Lung (tissue), 17 donors: ENCODE measurements at places on chromosomes 16 and 17.

DNA sequence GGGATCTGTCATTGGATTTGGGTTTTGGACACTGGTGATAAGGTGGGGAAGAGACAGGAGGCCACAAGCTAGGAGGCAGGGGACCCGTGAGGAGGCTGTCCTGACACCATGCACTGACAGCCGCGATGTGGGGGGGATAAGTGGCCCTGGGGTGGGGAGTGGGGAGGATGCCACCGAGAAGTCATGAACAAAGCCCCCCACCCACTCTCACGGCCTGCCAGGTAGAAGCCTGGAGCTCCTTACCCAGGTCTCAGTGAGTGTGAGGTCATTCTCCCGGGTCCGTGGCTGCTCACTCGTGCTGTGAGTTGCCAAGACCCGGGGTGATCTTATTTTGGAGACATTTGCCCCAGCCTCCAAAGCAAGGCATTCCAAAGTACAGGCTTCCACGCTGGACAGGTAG lies 165.9 kb upstream of the TNRC6C start:
- H3K36me3 ChIP-seq: no peaks in the 10 kb centered on the region
- H3K27ac ChIP-seq: no peak overlapping the region
- DNase-seq: no peak
- H3K4me3 ChIP-seq: no peak overlapping the region
- no peaks in the 10 kb centered on the region for H3K4me1 ChIP-seq

DNA sequence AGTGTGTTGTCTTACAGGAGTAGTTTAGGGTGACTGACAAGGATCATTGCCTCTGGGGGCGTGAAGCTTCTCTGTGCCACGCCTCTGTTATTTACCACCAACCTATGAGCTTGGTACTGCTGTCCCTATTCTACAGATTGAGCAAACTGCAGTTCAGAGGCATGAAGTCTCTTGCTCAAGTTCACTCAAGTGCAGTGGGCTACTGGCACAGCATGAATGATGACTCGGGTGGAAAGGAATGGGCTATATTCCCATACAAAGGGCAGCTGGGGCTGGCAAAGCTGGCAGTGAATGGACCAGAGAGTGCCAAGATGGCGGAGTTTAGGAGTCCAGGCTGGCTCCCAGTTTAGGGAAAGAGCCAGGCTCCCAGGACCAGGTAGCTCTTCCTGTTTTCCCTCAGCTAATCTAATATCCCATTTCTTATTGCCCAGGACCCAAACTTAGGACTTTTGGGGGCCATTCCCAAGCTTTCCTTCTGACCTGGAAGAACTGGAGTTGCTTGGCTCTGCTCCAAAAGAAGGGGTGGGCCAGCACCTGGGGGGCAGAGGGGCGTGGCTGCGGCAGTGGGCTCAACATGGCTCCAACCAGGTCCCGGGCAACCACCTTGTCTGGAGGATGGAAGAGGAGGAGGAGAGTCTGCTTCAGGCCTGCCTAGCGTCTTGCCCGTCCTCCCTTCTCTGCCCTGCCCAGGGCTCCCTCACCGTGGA lies 12.9 kb downstream of the PLK1 start:
- H3K4me1 ChIP-seq: no peaks in the 10 kb centered on the region
- H3K36me3 ChIP-seq: peaks cover 30% of the 10 kb centered on the region
- DNase-seq: no peak

DNA sequence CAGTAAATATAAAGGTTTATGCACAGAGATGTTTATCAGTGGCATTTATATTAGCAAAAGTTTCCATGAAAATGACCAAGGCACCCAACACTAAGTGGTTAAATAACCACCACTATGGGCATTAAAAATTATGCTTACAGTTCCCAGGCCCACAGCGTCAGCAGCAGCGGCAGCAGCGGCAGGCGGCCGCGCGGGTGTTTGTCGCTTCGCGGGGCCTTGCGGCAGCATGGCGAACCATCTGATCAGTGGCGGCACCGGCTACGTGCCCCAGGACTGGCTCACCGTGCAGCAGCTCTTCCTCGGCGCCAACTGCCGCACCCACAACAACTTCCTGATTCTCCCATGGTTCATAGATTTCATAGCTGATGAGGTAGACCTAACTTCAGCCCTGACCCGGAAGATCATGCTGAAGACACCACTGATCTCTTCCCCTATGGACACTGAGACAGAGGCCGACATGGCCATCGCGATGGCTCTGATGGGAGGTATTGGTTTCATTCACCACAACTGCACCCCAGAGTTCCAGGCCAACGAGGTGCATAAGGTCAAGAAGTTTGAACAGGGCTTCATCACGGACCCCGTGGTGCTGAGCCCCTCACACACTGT lies 71.0 kb downstream of the GRIN2A start:
- no peak overlapping the region for H3K4me3 ChIP-seq
- no peak for DNase-seq
- no peaks in the 10 kb centered on the region for H3K27me3 ChIP-seq
- no peaks in the 10 kb centered on the region for H3K36me3 ChIP-seq
- H3K4me1 ChIP-seq: no peaks in the 10 kb centered on the region

DNA sequence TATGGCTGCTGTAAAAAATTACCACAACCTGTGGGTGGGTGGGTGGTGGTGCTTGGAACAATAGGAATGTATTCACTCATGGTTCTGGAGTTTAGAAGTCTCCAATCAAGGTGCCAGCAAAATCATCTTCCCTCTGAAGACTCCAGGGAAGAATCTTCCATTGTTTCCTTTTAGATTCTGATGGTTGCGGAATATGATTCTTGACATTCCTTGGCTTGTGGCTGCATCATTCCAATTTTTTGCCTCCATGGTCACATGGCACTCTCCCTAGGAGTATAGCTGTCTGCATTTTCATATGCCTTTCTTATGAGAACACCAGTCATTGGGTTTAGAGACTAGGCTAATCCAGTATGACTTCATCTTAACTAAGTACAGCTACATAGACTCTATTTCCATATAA lies 401.0 kb downstream of the HS3ST3B1 start:
- no peaks in the 10 kb centered on the region for H3K36me3 ChIP-seq
- H3K4me3 ChIP-seq: no peak overlapping the region
- DNase-seq: no peak
- no peaks in the 10 kb centered on the region for H3K4me1 ChIP-seq

DNA sequence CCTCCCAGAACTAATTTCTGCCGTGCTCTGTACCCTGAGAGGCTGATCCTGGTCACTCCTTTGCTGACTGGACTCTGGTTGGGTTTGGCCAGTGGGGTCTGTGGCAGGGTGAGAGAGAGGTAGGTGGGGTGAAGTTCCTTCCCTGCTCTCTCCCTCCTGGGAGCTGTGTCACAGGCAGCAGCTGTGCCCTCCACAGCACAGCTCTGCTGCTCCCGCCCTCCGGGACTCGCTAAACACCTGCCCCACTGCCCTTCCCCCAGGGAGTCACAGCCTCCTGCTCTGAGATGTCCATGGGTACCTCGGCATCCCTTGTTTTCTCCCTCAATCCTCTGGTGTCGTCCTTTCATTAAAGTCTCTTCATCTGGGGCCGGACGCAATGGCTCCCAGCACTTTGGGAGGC lies 66.4 kb downstream of the SRCIN1 start:
- no peak for DNase-seq
- no peaks in the 10 kb centered on the region for H3K36me3 ChIP-seq
- H3K27ac ChIP-seq: no peak overlapping the region
- no peak overlapping the region for H3K4me3 ChIP-seq
- no peaks in the 10 kb centered on the region for H3K27me3 ChIP-seq
- no peaks in the 10 kb centered on the region for H3K4me1 ChIP-seq

GRCh38 chr16:30526823-30527634 lies 663 bp upstream of the ZNF768 start:
- H3K4me3 ChIP-seq: peak overlapping the region; percentile 83
- no peaks in the 10 kb centered on the region for H3K27me3 ChIP-seq
- peak overlapping the region; percentile 100 for H3K27ac ChIP-seq

DNA sequence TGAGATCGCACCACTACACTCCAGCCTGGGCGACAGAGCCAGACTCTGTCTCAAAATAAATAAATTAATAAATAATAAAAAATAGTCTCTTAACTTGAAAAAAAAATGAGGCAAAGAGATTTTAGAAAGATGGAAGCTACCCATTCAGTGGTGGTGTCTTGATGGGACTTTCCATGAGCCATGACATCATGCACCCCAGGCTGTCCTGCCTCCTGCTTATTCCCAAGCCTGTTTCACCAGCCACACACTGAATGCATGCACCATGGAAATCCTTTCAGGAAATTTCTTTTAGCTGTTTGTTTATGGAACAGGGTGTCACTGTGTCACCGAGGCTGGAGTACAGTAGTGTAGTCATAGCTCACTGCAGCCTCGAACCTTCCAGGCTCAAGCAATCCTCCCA lies 8.9 kb upstream of the DLX3 start:
- H3K4me3 ChIP-seq: no peak overlapping the region
- no peak for DNase-seq
- H3K4me1 ChIP-seq: no peaks in the 10 kb centered on the region
- no peak overlapping the region for H3K27ac ChIP-seq
- peaks cover 19% of the 10 kb centered on the region for H3K27me3 ChIP-seq
- no peaks in the 10 kb centered on the region for H3K36me3 ChIP-seq

DNA sequence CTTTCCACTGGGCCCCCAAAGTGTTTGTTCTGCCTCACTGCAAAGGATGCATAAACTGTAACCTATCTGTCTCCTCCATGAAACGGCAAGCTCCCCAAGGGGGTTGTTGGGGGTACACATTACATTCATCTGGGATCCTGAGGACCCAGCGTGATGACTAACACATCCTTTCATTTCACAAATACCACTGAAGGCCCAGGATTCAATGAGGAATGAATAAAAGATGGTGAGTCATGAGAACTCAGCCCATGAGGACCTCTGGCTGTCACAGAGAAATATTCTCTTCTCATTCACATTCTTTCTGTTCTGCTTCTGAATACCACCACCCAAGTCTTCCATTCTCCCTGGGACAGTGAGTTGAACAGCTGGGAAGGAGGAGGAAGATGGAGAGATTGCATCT lies 149.8 kb downstream of the RBFOX3 start:
- no peak for DNase-seq
- H3K27ac ChIP-seq: no peak overlapping the region
- no peaks in the 10 kb centered on the region for H3K36me3 ChIP-seq
- no peaks in the 10 kb centered on the region for H3K4me1 ChIP-seq

DNA sequence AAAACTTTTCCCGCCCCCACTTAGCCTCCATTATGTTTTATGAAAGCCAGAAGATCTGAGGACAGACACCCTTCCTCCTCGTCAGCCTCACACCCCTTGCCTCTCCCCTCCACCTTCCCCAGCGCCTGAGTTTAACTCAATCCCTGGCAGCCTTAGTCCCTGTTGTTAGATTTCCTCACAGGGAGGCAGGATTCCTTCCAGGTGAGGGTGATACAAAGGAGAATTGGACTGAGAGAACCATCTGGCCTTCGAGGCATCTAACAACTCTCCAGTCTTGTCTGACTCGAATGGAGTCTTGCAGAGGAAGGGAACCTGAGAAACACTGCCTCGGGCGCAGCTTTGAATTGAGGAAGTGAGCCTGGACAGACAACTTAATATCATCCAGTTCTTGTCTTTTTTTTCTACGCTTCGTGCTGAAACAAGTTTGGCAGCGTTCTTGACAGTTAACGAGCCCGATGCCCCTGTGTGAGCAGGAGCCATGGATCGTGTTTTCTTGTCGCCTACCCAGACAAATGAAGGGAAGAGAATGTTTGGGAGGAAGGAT lies 1.3 kb upstream of the ZNF768 start:
- peak overlapping the region; percentile 99 for H3K27ac ChIP-seq
- peak; percentile 55 for DNase-seq
- no peaks in the 10 kb centered on the region for H3K27me3 ChIP-seq
- H3K4me1 ChIP-seq: peaks cover 5% of the 10 kb centered on the region

DNA sequence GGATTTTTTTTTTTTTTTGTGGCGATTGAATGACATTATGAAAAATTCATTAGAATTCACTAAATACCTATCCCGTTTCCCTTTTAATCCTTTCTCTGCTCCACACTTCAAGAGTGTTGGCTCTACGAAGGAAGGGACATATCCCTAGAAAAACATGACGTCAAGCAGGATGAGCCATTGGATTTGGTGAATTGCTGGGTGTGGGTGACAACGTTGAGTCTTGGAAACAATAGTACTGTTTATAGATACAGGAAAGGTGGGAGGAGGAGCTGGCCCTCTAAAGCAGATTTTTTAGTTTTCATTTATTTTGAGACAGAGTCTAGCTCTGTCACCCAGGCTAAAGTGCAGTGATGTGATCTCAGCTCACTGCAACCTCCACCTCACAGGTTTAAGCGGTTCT lies 167.6 kb upstream of the FAM20A start:
- H3K4me1 ChIP-seq: peaks cover 2% of the 10 kb centered on the region
- no peak overlapping the region for H3K27ac ChIP-seq
- H3K4me3 ChIP-seq: no peak overlapping the region
- DNase-seq: no peak
- no peaks in the 10 kb centered on the region for H3K36me3 ChIP-seq
- H3K27me3 ChIP-seq: no peaks in the 10 kb centered on the region

DNA sequence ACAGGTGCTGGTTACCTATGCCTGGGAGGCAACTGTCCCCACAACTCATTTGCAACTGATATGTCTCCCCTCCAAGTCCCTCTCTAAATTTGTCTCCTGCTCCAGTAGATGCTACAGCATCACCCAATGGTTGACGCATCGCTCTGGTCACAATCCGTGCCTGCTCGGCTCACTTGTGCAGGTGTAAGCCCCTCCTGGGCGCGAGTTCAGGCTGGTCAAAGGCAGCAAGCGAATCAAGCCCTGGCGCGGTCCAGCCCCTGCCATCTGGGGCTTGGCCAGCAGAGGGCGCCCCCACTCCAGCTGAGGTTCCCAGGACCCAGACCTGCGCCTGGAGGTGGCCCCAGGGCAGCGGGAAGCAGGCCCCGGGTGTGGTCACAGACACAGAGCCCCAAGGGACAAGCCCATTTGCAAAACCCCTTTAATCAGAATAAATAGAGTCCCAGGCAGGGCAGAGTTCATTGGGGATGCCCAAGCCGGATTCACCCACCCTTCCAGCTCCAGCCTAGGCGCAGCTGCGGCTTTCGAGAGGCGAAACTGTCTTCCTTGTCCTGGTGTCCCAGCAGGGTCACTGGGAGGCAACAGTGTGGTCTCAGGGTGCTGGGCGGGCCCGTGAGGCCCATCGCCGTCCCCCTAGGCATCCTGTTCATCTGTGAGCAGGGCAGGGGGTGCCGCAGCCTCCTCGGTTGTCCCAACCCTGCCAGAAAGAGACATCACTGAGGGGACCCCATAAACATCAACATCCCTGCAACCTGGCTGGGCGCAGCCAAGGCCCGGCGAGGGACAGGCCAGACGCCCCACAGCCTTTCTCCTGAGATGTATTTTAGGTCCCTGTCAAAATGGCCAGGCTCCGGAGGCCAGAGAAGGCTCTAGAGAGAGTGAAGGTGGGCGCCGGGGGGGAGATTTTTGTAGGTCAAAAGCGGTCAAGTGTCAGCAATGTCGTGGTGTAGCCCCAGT lies 15.8 kb downstream of the TMC6 start:
- H3K27ac ChIP-seq: no peak overlapping the region
- peaks cover 2% of the 10 kb centered on the region for H3K4me1 ChIP-seq
- DNase-seq: peak; percentile 56
- H3K36me3 ChIP-seq: no peaks in the 10 kb centered on the region

DNA sequence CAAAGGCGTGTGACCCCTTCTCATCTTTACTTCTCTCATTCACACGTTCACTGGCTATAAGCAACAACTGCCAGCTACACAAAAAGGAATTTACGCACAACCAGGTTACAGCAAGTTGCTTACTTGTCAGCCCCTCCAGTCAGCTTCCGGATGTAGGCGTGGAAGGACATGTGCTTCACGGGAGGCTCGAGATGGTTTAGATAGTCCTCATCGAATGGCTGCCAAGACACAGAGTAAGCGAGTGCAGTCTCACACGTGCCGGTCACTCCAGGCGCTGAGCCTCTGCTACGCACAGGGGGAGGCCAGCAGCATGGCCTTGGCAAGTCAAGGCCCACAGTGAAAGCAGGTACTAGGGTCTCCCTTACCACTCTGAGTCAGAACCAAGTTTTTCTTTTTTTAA lies 28.3 kb downstream of the NPLOC4 start:
- H3K4me3 ChIP-seq: no peak overlapping the region
- no peaks in the 10 kb centered on the region for H3K4me1 ChIP-seq
- DNase-seq: no peak
- no peak overlapping the region for H3K27ac ChIP-seq
- no peaks in the 10 kb centered on the region for H3K27me3 ChIP-seq
